ENCODE measurements at places on chromosomes 12 and 14.

GRCh38 chr12:89947437-89948270 is 239.0 kb upstream of the ATP2B1 start:
- DNase-seq: no peak

GRCh38 chr12:31906557-31907301 is 52.5 kb upstream of the RESF1 start:
- DNase-seq: peak; percentile 27

DNA sequence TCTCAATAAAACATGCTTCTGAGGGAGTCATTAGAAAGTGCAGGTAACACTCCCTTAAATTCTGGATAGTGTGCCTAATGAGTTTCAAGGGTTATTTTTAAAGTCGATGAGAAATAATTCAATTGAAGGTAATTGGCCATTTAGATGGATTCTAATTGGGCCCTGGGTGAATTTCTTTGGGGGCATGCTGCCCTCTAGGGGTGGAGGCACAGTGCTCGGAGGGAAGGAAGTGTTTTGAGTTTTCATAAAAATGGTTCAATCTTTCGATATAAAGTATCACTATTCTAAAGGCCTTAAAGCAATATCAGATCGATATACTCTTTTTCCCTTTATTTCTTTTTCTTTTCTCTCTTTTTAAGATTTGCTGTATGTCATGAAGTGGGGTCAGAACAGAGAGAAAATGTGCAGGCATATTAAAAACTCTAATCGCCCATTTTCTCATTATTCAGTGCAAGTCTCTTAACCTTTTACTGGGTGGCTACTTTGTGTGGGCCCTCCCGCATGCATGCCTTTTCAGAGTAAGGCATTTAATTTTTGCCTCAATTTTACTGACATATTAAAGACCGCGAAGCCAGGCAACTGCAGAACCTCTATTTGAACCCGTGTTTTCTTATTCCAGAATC is 25.5 kb downstream of the NKX2-8 start:
- no peak for DNase-seq

DNA sequence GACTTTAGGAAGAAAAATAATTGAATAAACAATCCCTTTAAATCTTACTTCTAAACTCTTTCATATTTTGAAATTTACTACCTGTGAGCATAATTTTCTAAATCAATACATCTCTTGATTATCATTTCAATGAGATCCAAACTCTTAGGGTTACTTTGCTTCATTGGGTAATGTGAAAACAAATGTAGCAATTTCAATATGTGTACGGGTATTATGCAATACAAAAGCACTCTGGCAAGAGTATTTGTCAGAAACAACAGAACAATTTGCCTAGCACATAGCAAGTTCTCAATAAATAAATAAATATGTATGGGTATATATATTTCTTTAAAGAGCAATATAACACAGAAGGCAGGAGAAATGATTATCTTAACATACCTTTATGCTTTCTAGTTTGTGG is 77.1 kb downstream of the PLEKHG7 start:
- DNase-seq: no peak

DNA sequence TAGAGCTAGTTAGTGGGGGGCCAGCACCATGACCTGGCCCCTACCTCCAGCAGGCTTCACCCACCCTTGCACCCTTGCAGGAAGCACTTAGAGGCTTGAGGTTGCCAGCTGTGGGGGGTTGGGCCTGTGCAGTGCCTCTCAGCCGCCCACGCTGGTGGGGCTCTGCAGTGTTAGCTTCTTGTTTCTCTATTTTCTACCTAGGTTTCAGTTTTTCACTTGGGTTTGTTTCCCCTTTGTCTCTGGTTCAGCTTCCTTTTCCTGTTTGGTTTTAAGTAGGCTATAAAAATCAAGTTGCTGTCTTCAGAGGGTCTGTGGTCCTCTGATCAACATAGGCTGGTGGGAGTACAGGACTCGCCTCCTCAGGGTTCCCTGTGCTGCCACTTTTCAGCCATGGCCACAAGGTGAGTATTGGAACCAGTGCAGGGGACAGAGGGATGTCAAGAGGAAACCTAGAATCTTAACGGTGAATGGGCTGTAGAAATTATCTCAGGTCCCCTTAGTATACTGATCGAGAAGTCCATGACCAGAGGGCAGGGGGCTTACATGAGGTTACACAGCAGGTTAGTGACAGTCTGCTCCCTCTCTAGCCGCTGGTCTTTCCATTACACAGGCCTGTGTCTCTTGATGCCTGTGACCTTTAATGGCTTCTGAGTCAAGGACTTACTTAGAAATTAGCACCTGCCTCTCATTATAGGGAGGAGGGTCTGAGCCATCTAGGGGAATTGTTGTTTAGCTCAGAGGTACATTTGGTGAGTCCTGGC is at the start of gene EVL:
Gene EVL, plus strand, starts transcription at position 312 of the 761 bp plus-strand sequence. Its CDS starts 79 bp downstream, at position 391.
- peak; percentile 80 for DNase-seq

- DNase-seq: no peak
Observed at GRCh38 chr14:88695870-88696269, 96.9 kb downstream of the EML5 start.

- no peak for DNase-seq
Observed at GRCh38 chr14:65704850-65705249, 292.3 kb downstream of the FUT8 start.

Data from CD4-positive, alpha-beta T cell treated with Interleukin-15 for 1 hour (primary cell).